ENCODE measurements at places on chromosomes 4 and X. TPM values are rescaled to one million over a fixed set of nuclear protein-coding genes. Genes with fewer than 3 reads are reported as not detected.

The ATP2B3 gene
- polyA plus RNA-seq = not detected

The TBC1D8B gene
- 7.4 TPM for polyA plus RNA-seq

The RENBP gene
- polyA plus RNA-seq = 5.1 TPM

The SERTM2 gene
- polyA plus RNA-seq = 0.03 TPM

The MAGEA8 gene
- polyA plus RNA-seq = not detected

The ODAM gene
- 0.89 TPM for polyA plus RNA-seq

The NUDT9 gene
- 89.0 TPM for polyA plus RNA-seq

The CTAG1A gene
- not detected for polyA plus RNA-seq

The IQCM gene
- not detected for polyA plus RNA-seq

The C4orf36 gene
- 0.46 TPM for polyA plus RNA-seq

The COL4A6 gene
- 0.43 TPM for polyA plus RNA-seq

The HSFX1 gene
- 3.2 TPM for polyA plus RNA-seq

The ZCCHC18 gene
- 0.93 TPM for polyA plus RNA-seq

The SLC7A11 gene
- 5.6 TPM for polyA plus RNA-seq

The NOP14 gene
- polyA plus RNA-seq = 10.5 TPM

The ASMTL gene
- 24.8 TPM for polyA plus RNA-seq

The ATP1B4 gene
- polyA plus RNA-seq = not detected

The SMIM43 gene
- 0.13 TPM for polyA plus RNA-seq

The CRMP1 gene
- polyA plus RNA-seq = 9.1 TPM

The TMEM33 gene
- polyA plus RNA-seq = 6.2 TPM

The CXCL3 gene
- polyA plus RNA-seq = not detected

The UBE2K gene
- polyA plus RNA-seq = 36.0 TPM

The ZNF674 gene
- polyA plus RNA-seq = 0.89 TPM

The SMARCA5 gene
- 20.4 TPM for polyA plus RNA-seq

The FGD1 gene
- 2.8 TPM for polyA plus RNA-seq

The FAM3A gene
- 45.6 TPM for polyA plus RNA-seq

The MAGEA3 gene
- not detected for polyA plus RNA-seq

The IL2 gene
- 0.21 TPM for polyA plus RNA-seq

The PCDH19 gene
- not detected for polyA plus RNA-seq

The RPA4 gene
- polyA plus RNA-seq = not detected

The UGT2B15 gene
- polyA plus RNA-seq = 2.5 TPM

The RTL3 gene
- not detected for polyA plus RNA-seq

The ETDA gene
- polyA plus RNA-seq = not detected

The PLAC8 gene
- polyA plus RNA-seq = 84.2 TPM

The FAM184B gene
- 0.03 TPM for polyA plus RNA-seq

The SASH3 gene
- 8.7 TPM for polyA plus RNA-seq

The HSFX2 gene
- 1.6 TPM for polyA plus RNA-seq

The TBC1D9 gene
- polyA plus RNA-seq = 27.0 TPM

The VGLL1 gene
- not detected for polyA plus RNA-seq

The ENPP6 gene
- polyA plus RNA-seq = not detected

The TCP11X2 gene
- not detected for polyA plus RNA-seq

The CPZ gene
- 3.8 TPM for polyA plus RNA-seq

The CTAG2 gene
- 7.8 TPM for polyA plus RNA-seq

The PF4V1 gene
- not detected for polyA plus RNA-seq

The SMIM14 gene
- polyA plus RNA-seq = 22.3 TPM

The ARHGAP4 gene
- polyA plus RNA-seq = 29.8 TPM
